ENCODE measurements at places on chromosomes 6 and 20.
A peak's percentile ranks its signal among the peaks of the same experiment; 100 is the strongest.

- no peak for DNase-seq
Observed at GRCh38 chr6:85431271-85431670, 18.6 kb upstream of the NT5E start.

GRCh38 chr6:125955973-125956372, 597 bp upstream of the HINT3 start:
- DNase-seq: no peak

DNA sequence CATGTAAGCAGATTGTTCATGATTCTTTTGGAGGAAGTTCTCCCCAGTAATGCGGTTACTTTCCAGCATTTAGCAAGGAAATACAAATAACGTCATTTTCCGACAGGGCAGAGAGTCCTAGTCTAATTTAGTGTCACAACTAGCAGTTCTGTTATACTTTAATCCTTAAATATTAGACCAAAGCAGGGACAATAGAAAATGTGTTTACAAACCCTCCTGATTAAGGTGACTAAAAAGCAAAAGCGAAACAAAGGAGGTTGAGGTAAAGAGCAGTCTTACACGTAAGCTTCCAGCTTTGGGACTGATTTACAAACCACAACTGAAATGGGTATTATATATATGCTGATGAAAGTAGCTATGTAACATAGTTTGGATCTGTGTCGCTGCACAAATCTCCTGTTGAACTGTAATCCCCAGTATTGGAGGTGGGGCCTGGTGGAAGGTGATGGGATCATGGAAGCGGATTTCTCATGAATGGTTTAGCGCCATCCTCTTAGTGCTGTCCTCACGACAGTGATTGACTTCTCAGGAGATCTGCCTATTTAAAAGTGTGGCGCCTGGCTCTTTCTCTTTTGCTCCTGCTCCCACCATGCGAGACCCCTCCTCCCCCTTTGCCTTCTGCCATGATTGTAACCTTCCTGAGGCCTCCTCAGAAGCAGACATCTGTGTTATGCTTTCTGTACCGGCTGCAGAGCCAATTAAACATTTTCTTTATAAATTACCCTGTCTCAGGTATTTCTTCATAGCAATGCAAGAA, 81.9 kb downstream of the PLCB1 start:
- no peak for DNase-seq

DNA sequence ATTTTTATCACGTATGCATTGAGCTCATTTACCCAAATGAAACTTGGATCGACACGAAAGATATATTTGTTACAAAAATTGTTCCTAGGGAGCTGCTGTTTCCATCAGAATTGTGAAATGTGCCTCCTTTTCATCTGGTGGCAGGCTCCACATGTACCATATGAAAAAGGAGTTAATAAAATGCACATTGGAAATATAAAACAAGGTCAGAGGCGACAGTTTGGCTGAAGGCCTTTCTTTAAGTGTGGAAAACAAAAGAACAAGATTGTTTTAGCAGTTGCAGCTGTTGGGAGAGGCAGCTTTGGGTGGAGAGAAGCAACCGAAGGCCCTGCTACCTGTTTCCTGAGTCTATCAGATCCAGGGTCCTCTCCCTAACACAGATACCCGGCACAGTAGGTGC, 334.5 kb upstream of the NT5E start:
- DNase-seq: no peak

DNA sequence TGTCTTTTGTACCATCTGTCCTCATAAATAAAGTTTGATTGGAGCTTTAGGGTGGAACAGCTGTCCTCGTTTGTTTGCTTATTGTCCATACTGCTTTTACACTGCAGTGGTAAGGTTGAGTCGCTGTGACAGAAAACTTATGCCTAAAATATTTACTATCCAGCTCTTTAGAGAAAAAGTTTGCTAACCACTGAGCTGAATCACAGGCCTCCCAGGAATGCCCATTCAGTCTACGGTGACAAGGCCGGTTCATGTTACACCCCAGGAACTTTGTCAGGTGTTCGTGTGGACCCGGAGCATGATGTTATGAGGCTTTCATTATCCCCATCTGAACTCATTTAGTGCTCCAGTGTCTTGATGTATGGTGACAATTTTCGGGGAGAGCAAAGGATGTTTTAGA, 401.1 kb downstream of the SAMD5 start:
- no peak for DNase-seq

DNA sequence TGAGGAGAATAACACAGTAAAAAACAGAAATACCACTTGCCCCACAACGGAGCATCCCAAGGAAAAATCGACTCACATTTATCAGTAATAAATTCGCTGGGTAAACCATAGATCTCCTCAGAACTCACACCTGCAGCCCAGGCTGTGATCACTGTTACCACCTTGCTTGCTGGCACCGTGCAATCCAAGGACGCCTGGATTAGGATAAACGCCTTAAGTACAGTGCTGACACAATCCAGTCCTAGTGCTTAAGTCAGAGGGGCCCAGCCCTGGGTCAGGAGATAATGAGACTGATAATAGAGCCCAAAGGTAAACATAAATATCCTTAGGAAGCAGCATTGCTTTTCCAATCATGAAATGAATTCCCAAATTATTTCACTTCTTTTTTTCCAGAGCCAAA, 62.5 kb downstream of the EPB41L2 start:
- no peak for DNase-seq

DNA sequence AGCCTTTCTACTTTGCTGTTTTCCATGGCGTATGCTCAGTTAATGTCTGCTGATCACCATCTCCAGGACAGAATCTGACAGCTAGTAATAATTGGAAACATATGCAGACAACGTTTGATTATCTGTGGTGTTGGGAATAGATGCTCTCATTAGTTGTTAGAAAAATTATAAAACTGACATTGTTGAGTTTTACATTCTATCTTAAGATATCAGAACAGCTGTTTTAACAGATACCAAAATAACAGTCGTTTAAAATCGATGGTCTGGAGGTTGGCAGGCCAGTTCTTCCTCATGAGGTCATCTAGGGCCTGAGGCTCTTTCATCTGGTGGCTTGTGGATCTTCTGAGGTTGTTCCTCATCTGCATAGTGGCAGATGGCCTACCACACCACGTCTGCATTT, 137.6 kb downstream of the AIG1 start:
- DNase-seq: no peak

DNA sequence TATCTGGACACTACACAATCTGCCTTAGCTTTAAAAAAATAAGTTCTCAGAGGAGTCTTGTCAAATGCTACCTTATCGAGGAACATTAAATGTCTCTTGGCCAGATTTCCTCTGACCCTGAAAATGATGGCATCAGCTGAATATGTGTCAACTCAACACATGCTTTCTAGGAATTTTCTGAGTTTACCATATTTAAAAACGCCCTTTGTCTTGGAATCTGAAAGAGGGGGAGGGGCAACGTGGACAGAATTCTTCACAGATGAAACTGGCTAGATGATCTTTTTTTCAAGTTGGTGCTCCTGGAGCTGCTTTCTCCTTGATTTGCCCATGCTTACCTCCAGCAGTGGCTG, 5.1 kb downstream of the SOX4 start:
- no peak for DNase-seq

DNA sequence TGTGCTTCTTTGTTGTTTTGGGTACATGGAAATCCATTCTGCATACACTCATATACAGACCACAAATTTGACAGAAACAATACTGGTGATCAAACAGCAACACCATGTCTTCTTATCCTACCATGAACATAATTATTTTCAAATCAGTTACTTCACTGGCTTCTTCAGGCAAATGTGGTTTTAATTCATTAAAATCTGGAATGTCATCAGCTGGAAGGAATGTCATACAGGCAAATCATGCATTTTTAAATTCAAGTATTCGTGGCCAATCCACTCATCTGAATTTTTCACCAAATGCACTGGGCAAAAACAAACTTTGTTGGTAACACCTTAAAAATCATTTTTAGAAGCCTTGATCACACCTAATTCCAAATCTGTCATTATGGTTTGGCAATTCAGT, 59.3 kb downstream of the KIF6 start:
- no peak for DNase-seq

DNA sequence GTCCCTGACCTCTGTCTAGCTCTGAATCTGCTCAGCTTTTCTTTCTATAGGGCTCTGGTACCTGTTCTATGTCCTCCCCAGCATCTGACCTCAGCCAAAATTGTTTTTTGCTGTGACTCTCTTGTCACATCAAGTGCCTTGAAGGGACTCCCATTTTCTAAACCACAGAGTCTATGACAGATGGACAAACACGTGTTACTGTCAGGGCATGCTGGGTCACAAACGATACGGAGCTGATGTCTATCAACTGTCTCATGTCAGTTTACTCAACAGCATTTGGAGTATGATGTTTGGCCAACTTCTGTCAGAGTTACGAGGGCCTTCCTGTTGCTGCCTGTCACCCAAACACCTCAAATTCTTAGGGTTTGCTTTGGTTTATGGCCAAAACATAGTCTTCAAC, 20.5 kb downstream of the ID4 start:
- no peak for DNase-seq

DNA sequence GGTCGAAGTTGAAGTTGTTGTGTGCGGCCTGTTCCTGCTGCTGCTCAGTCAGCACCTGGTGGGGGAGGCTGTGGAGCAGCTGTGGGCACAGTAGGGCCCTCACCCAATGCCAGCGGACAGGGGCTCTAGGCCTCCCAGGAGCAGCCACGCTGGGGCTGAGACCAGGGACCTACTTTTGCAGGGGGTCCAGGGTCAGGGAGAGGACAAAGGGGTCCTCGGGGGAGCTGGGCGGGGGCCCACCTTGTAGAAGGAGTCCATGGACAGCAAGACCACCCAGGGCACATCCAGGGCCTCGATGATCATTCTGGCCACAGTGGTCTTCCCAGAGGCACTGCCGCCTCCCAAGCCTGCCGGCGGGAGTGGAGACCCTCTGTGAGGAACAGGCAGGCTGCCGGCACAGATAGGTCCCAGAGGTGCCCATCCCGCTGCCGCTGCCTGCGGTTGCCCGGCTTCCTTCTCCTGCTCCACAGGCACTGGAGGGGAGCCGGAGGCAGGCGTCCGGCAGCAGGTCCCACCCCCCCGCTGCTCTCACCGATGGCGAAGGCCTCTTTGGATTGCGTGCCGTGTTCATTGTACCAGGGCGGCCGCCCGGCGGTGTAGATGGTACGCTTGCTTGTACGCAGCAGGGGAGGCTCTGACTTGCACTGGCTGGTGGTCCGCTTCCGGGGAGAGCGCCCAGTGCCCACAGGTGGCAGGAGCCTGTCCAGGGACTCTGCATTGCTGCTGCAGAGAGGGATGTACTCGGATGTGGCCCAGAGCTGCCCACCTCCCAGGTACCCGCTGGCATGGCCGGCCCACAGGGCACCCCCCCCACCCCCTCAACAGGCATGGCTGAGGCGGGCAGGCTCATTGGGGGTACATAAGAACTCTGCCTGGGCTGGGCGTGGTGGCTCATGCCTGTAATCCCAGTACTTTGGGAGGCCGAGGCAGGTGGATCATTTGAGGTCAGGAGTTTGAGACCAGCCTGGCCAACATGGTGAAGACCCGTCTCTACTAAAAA, 10.0 kb downstream of the UCKL1 start:
- DNase-seq: no peak

GRCh38 chr6:63509652-63510352, 62.5 kb upstream of the LOC128125822 start:
- peak; percentile 64 for DNase-seq

GRCh38 chr20:58938078-58938477, 43.0 kb upstream of the NELFCD start:
- no peak for DNase-seq

DNA sequence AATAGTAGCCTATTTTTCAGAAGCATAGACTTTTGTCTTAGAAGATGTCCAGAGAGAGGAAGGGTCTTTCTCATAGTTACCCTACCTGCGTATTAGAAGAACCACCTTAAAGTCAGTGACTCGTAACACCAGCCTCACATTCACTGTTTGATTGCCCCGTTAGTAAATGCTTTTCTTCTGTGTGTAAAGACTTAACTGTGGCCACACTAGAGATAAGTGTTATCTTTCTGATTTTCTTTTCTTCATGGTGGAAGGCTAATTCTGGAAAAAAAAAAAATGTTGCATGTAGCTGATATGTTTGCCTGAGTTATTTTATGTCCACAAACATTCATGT, 83.9 kb downstream of the SAMD3 start:
- DNase-seq: no peak

- no peak for DNase-seq
Observed at GRCh38 chr20:25495189-25495824, 87.8 kb downstream of the GINS1 start.

DNA sequence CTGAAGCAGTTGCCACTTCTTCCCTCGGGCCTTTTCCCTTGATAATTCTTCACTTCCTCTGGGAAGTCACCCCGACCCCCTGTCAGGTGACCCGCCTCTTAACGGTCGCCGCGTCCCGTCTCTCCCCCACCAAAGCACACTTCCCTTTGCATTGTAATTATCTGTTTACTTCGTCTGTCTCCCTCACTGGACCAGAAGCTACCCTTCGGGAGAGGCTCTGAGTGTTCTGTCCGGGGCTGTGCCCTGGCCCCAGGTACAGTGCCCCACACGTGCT, 771 bp upstream of the SNAI1 start:
- no peak for DNase-seq

DNA sequence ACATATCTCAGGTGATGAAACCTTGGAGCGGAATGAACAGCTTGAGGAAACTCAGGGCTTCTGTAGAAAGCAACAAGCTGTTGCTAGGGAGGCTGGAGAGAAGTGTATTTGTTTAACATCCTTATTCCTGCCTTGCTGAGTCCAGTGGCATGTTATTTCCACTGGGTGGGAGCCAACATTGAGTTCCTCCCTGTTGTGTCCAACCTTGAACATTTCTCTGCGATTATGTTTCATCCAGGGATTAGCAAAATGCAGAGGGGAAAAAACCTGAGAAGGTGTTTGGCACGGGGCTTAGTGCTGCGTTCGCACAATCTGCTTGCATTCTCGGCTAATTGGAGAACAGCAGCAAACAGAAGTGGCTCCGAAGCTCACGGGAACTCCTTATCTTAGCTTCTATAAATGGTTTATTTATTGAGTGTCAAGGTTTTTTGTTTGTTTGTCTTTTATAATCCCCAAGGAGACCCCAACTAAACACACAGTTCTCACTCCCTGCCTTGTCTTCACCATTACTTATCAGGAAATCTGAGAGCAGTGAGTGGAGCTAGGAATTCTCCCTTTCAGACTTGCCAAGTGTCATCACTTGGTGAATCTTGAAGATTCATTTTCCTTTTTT, 412.8 kb downstream of the CDC5L start:
- DNase-seq: peak; percentile 21

Data from left cardiac atrium (tissue), 4 donors.